Ascending aorta (tissue), 2 donors: ENCODE measurements at places on chromosomes 2 and 18. TPM values are rescaled to one million over a fixed set of nuclear protein-coding genes. Genes with fewer than 3 reads are reported as not detected.

The SERPINB11 gene
- total RNA-seq: not detected

The NETO1 gene
- total RNA-seq: not detected

The UGGT1 gene
- total RNA-seq: 42.0 TPM

DNA sequence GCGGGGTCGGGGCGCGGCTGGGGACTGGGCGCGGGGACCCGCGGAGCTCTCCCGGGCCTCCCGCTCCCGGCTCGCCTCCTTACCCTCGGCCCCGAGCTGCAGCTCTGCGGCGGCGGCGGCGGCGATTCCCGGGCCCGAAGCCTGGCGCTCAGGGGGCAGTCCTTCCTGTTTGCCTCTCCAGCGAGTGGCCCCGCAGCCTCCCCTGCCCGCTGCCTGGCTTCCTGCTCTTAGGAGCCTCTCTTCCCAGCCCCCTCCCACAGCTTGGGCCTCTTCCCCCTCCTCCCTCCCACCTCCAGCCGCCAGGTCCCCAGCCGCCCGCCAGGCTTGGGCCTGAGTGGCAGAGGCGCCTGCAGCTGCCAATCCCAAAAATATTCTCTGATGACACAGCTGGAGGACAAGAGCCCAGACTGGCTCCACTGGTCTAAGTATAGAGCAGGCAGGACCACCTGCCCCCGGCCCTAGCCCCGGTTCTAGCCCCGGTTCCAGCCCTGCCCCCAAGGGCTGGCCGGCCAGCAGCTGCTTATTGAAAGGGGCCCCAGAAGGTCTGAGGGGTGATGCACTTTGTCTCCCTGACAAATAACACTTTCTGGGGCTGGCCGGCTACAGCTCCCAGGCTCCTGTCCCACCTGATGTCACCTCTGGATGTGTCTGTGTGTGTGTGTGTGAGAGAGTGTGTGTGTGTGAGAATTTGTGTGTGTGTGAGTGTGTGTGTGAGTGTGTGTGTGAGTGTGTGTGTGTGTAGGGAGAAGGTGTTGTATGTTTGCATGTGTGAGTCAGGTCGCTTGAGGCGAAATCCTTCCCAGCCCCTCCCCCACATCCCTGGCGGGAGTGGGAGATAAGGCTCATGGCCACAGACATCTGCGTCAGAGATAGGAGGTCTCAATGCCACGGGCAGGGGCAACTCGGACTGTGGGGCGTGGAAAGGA is at the start of gene OBSL1:
Gene OBSL1 (minus strand): TSS at position 229 of the 926 bp plus-strand sequence. CDS start 307 bp downstream, outside the sequence.
- DNase-seq: no peak

GRCh38 chr2:21021430-21021829 is 22.4 kb downstream of the APOB start:
- DNase-seq: no peak

GRCh38 chr2:223488814-223489213 is 113.3 kb downstream of the SCG2 start:
- DNase-seq: no peak

GRCh38 chr2:26637811-26638310 is 3.3 kb downstream of the CIB4 start:
- DNase-seq: no peak
